ENCODE measurements at places on chromosomes 1 and 21.

- no peak for DNase-seq
These were observed 263.1 kb downstream of the CAMTA1 start for GRCh38 chr1:7048395-7048794.

DNA sequence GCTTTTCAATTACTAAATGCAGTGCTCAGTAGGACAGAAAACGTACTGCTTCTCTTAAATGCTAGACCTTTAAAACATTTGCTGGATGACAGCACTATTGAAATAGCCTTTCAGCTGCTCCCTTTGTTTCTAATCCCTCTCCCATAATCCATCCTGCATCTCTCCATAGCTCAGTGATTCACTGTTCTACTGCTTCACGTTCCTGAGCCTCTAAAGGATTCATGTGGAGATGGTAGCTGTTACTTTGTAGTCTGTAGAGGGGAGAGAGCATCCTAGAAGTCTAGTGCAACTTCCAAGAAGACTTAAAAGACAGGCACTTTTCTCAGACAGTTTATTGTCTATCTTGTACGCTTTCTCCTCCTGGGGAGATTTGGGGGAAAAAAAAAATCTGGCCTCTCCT, 51.4 kb downstream of the LRRC8B start:
- DNase-seq, result no peak

DNA sequence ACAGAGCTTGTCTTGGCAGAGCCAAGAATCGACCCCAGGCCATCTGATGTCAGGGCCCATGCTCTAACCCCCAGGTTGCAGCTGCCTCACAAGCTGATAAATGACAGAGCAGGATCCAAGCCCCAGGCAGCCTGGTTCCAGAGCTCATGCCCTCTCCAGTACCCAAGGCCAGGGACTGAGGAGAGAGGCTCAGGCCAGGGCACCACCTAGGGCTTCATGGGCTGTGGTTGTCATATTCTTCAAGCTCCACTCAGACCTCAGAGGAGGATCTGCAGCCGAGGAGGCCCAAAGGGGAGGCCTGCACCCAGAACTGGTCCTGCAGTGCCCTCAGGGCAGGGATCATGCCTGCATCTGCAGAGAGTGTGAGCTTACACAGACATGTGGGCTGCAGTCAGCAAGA, 301.1 kb downstream of the MATN1 start:
- DNase-seq, result no peak

DNA sequence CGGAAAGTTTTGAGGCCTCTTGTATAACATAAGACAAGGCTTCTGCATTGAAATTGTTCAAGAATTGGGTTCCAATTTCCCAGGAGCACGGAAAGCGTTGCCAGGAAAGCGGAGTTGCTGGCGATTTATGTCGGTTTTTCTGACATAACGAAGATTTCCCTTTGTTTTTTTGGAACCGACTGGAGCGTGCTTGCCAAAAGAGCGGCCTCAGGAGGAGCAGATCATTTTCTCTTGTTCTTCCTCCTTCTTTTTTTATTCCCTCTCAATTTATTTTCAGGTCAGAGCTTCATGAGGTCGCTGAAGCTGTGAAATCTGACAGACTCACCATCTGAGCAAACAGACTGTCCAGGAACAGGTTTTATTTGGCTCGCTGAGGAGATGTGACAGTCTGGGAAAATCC, 275.5 kb downstream of the CAMTA1 start:
- DNase-seq, result no peak

GRCh38 chr1:22826604-22827580, 116.3 kb downstream of the EPHB2 start:
- no peak for DNase-seq

- DNase-seq, result no peak
These were observed 108.8 kb upstream of the ARTN start for GRCh38 chr1:43824795-43825194.

DNA sequence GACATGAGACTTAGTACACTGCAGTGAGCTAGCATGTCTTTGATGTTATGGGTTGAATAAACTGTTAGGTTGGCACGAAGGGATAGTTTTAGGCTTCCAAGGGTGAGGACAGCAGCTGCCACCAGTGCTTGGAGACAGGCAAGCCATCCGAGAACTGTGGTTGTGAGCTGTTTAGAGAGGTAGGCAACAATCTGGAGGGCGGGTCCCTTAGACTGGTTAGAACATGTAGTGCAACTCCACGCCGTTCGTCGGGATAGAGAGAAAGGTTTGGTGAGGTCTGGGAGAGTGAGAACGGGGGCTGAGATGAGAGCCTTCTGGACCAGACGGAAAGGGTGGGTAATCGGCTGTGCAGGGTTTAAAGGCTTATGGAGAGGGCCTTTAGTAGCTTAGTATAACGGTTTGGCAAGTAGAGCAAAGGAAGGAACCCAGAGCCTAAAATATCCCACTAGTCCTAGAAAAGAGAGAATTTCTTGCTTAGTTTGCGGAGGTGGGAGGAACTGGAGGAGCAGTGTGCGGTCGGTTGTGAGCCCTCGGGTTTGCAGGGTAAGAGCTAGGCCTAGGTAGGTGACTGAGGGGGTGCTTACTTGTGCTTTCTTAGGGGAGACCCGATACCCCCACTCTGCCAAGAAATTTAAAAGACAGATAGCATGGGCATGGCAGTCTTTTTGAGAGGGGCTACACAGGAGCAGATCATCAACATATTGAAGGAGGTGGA, 72.8 kb downstream of the CNST start:
- no peak for DNase-seq

DNA sequence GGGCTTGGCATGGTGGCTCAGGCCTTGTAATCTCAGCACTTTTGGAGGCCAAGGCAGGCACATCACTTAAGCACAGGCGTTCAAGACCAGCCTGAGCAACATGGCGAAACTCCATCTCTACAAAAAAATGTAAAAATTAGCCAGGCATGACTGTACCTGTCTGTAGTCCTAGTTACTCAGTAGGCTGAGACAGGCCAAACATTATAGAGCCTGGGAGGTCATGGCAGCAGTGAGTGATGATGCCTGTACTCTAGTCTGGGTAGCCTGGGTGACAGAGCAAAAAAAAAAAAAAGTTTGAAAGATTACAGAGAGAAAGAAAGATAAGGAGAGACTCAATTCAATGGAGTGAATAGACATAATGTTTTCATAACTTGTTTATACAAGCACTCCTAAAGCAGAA, 556.5 kb upstream of the BRINP3 start:
- DNase-seq, result no peak

DNA sequence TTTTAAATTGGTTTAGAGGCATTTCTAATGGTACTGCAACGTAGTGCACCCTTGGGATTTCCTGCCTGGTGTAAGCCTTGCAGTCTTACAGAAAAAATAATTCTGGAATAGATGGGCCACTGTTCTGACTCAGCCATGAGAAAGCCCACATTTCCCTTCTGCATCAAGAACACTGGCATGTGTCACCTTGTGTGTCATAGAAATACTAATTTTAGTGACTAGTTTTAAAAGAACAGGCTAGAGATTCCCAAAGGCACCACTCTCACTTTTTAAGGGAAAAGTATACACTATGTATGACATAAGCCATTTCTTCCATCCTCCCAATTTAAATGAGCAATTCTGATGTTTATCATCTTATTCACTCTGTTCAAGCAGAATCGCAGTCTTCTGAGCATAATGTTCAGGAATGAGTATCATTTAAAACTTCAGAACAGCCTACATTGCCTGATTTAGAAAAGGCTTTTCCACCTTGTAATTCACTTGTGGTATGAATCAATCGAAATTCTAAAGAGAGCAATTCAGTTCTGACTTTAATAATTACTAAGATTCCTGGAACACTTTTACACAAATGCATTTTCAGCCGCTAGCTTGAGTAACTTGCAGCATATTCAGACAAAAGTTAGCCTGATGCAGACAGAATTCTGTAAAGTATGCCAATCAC, 18.8 kb downstream of the RGS13 start:
- no peak for DNase-seq

- DNase-seq, result no peak
These were observed 390.7 kb downstream of the BRINP2 start for GRCh38 chr1:177561436-177561835.

- no peak for DNase-seq
These were observed 231.4 kb downstream of the CHRM3 start for GRCh38 chr1:239617731-239618130.

GRCh38 chr1:32464716-32465577, at the start of gene ZBTB8B:
TSS of gene ZBTB8B (plus strand) at chr1:32465072. CDS start at chr1:32470625, 5,553 bp downstream.
- peak; percentile 56 for DNase-seq
